ENCODE measurements at places on chromosomes 7 and 10. TPM values are rescaled to one million over a fixed set of nuclear protein-coding genes. Genes with fewer than 3 reads are reported as not detected.

DNA sequence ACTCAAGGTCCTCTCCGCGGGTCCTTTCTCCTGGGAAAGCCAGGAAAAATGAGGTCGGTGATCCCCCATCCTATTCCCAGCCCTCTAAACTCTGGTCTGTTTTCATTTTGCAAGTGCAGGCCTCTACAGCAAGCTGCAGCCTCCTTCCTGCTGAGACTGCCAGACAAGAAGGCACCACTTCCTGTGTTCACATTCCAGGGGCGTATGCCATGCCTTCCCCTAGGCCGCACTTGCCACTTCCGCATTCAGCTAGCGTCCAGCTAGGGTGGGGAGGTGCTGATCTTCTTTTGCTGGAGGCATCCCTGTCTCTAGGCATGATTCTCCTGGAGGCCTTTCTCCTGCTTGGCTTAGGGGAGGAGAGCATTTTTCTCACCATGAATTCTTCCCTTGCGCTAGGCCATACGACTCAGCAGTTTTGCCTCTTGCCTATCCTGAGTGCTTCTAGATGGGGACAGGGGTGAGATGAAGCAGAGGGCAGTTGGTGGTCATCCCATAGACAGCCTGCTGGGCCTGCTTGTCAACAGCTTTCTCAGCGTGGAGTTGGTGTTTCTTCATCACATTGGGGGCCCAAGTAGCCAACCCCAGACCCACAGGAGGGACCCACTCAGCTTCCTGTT lies 328.9 kb downstream of the RPS24 start:
- DNase-seq, result no peak

DNA sequence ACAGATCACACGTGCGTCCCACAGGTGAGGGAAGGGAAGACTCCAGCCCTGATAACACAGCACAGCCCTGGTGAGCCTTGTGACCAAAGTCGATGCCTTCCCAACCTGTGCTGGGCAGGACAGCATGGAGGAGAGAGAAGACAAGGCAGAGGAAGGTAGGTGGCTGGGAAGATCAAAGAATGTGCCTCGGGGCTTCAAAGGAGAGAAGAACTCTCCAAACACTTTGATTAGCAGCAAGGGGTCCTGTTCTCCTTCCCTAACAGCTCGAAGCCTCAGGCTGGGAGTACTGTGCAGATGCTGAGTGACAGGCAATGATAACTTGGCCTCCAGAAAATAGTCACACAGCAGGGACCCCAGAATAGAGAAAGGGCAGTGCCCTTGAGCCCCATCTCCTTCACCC lies 288.5 kb downstream of the TCERG1L start:
- DNase-seq, result no peak

- no peak for DNase-seq
These were observed 24.3 kb downstream of the CTBP2 start for GRCh38 chr10:125136087-125136486.

OR13A1 gene
- total RNA-seq, result 0.05 TPM

- DNase-seq, result no peak
These were observed 117.1 kb downstream of the LCOR start for GRCh38 chr10:96949039-96949683.

- no peak for DNase-seq
These were observed 134.1 kb upstream of the TCERG1L start for GRCh38 chr10:131445623-131446022.

GRM3 gene
- total RNA-seq, result 0.08 TPM

- DNase-seq, result no peak
These were observed 58.9 kb downstream of the HIPK2 start for GRCh38 chr7:139718859-139719258.

RNF133 gene
- 2.8 TPM for total RNA-seq

DNA sequence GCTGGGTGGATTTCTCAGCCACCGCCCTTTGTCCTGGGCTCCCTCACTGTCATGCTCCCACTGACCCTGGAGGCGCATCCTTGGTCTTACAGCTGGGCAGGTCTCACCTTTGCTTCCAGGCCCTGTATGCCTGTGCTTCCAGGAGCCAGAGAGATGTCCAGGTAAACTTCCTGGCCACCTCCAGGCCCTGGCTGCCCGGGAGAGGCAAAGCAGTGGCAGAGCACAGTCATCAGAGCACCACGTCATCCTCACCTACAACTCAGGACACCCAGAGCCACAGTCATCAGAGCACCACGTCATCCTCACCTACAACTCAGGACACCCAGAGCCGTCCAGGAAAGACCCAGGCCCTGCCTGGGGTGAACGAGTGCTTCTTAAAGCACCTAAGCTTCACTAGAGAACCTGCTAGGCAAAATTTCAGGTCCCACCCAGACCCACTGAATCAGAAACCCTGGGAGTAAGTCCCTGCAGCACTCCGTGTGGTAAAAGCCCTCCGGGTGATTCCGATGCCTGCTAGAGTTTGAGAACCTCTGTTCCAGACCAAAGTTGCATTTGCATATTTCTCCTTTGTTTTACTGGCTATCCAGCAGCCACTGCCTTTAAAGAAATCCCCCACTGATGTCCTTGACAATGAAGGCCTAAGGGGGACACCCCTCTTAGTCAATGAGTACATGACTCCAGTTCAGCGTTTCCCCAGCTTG lies 62.3 kb downstream of the DLG5 start:
- no peak for DNase-seq

GRCh38 chr10:122265896-122266295 lies 5.2 kb upstream of the BTBD16 start:
- DNase-seq, result no peak

- no peak for DNase-seq
These were observed 78.1 kb downstream of the TRRAP start for GRCh38 chr7:98956469-98956868.

DNA sequence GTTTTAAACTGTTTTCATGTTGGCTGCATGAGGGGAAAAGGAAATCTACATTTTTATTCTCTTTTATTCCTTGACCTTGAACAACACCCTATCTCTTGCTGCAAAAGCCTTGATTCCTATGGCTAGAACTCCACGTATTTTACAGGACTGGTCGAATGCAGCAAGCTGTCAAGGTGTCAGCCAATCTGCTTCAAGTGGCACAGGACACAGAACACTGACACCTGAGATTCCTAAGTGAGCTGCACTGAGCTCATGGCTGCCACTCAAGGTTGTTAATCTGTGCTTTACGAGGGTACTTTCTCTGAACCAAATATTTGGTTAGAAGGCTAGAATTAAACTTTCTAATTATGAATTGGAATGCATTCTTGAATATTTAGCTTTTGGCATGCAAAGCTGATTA lies 349.7 kb upstream of the COBL start:
- DNase-seq, result no peak

TUBAL3 gene
- total RNA-seq, result not detected

DNA sequence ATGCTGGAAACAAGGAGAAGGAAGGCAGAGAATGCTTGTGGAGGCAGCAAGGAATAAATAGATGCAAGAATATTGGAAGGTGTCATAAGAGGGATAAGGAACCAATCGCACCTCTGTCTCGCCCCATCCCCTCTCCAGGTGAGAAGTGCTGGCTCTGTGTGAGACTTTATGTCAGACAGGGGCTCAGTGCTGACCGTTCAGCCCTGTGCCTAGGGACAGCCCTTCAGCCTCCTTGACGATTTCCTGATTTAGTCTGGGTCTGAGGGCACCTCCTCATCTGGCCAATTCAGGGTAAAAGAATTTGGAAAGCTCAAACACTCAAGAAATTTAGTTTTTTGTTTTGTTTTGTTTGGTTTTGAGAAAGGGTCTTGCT lies 54.9 kb downstream of the FAM241B start:
- DNase-seq, result no peak

DNA sequence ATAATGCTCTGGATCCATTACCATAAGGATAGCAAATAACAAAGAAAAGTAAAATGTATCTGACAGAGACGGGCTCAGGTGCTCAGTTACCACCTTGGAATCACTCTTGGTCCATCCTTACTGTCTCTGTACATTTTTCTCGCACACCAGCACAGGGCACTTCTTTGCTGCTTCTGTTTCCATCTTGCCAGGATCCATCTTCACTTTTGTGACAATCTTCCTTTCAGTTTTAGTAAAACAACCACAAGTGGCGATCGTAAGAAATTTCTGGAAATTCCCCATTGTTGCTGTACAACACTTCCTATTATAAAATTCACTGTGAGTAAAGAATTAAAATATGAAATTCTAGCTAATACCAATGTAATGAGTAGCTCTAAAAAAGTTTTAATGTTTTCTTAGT lies 695.5 kb downstream of the GRM8 start:
- no peak for DNase-seq

DNA sequence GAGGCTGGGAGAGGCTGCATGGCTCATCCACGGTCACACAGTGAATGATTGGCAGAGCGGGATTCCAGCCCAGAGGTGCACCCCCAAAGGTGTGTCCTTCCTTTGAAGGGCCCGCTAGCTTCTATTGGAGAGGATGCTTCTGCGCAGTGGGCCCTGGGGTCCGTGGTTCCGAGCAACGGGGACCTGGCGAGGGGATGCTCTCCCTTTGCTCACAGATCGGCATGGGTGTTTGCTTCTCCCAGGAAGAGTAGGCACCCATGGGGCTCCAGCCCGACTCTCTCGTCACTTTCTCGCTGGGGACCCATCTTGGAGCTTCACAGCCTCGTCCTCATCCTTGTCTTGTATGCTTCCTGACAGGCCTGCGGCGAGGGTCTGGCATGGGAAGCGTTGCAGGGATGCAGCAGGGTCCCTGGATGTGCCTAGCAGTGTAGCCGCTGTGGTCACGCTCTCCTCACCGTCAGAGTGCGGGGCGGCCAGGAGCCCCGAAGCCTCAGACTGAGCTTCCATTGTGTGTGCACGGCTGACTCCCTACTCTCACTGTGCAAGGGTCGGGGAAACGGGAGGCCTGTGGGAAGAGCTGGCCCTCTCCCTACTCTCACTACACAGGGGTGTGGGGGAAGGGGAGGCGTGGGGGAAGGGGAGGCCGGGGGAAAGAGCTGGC lies 538.5 kb upstream of the FOXK1 start:
- DNase-seq, result no peak

DNA sequence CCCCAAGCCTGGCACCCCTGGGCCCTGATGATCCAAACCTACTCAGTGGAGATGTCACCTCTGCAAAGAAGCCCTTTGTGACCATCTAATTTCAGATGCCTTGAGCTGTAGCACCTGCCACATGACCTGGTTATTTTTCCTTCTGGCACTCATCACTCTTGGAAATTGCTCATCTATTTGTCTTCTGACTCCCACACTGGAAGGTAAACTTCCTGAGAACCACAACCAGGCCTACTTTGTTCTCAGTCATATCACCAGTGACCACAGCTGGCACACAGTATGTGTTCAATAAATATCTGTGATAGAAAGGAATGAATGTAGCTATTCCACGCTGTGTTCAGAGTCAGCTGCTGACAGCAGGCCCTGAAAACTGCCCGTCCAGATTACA lies 97.1 kb downstream of the SH3PXD2A start:
- no peak for DNase-seq

DNA sequence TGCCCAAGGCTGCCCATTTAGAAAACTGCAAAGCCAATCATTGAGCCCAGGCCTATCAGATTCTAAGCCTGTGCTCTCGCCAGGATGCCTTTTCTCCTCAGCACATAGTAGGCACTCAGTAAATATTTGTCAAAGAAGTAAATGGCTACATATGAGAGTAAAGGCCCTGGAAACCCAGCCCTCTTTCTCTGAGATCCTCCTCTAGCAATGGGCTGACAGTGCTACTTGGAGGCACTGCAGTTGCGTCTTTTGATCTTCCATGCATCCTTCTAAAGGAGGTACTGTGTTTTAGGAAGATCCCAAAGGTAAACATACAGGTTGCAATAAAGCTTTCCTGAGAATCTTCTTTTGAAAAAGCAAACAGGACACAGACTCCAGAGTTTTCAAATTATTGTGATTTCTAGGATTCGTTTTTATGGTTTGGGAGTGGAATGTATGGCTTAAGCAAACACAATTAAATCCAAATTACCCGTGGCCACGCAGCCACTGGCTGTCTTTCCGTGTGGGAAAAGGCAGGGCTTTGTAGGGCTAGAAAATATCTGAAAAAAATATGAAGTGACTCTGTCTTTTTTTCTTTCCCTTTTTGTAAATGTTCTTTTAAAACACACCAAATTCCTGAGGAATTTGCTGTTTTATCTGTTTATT lies 151.3 kb upstream of the BMPER start:
- no peak for DNase-seq

DNA sequence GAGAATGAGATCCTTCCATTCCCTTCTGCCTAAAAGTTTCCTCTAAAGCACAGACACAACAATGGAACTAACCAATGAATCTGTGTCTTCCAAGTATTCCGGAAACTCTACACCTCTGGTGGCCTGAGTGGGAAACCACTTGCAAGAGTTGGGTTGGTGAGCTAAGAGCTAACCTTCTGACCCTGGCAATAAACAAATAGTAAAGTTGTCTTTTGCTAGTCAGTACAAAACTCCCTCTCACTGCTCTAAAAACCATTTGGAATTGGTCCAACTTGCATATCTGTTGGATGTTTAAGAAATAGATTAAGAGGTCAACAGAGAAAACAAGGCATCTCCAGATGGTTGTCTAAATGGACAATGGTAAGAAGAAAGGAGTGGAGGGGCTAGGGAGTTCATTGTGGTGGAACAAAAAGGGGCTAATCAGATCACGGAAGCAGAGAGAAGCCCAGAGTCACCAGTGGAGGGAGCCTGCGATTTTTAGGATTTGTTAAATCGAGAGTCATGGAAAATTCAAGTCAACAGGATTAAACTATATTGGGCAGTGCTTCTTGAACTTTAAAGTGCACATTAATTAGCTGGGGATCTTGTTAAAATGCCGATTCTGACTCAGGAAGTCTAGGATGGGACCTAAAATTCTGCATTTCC lies 192.3 kb downstream of the EVX1 start:
- DNase-seq, result no peak

VSTM4 gene
- total RNA-seq, result 1.0 TPM

DNA sequence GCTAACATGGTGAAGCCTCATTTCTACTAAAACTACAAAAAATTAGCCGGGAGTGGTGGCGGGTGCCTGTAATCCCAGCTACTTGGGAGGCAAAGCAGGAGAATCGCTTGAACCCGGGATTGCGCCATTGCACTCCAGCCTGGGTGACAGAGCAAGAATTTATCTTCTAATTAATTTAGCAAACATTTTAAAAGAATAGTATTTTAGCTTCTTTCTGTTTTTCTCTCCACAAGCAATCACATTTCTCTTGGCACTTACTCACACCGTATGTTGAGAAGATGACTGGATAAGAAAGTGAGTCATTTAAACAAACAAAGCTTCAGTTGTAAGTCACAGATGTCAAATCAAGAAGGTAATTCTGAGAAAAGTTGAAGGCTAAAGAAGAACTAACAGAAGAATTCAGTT lies 264.0 kb downstream of the ARL4A start:
- no peak for DNase-seq

- no peak for DNase-seq
These were observed 134.7 kb upstream of the AKR1E2 start for GRCh38 chr10:4691301-4691700.

DNA sequence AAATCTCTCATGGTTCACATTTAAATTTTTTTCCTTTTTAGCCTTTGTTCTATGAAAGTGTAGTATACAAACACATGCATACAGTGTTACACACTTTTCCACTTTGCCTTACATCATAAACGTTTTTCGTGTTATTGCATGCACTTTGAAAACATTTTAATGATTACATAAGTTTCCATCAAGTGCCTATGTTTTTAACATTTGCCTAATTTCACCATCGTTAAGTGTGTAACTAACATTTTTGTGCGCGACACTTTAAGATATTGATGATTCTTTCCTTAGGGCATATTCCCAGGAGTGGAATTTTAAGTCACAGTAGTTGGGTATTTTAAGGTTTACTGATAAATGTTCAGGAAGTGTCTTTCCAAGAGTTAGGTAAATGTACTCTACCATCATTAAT lies 1.5 kb upstream of the FRAT2 start:
- DNase-seq, result no peak

PIK3AP1 gene
- total RNA-seq, result 137 TPM

UNCX gene
- not detected for total RNA-seq

NANOS1 gene
- total RNA-seq, result 1.1 TPM

NPY4R2 gene
- not detected for total RNA-seq

- no peak for DNase-seq
These were observed 8.6 kb upstream of the BET1 start for GRCh38 chr7:94012746-94013145.

CHN2 gene
- 10.2 TPM for total RNA-seq
